ENCODE measurements at places on chromosomes 5 and 9.
A peak's percentile ranks its signal among the peaks of the same experiment; 100 is the strongest.

- H3K27me3 ChIP-seq: no peaks in the 10 kb centered on the region
- DNase-seq: no peak
- no peaks in the 10 kb centered on the region for H3K36me3 ChIP-seq
- no peak overlapping the region for H3K4me3 ChIP-seq
Measured at GRCh38 chr9:27165670-27166069, 56.6 kb downstream of the TEK start.

DNA sequence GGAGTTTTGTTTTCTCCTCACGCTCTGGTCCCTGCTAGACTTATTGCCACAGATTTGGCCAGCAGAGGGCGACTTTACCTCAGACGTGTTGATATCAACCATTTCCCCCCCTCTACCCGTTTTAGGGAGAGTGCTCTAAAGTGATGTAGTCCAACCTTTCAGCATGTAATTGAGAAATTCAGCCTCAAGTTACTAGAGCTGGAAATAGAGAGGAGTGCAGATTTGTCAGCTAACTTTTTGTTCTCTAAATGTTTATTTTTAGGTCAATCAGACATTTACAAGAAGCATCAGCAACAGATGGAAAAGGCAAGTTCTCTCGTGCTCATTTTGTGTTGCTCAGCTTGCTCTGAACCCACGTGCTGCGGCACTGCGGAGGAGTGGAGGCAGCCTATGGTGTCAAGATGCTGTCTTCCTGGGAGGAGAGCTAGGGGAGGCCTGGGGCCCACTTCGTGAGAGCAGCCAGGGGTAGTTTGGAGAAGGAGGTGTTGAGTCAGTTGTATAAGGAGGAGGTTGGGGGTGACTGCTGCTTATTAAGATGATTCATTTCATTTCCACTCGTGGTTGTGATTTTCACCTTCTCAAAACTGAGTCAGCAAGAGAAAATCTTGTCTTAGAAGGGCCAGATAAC is 53.6 kb downstream of the GPR107 start:
- peak; percentile 85 for DNase-seq
- H3K27ac ChIP-seq: no peak overlapping the region
- H3K4me3 ChIP-seq: no peak overlapping the region
- H3K36me3 ChIP-seq: peaks cover 16% of the 10 kb centered on the region
- H3K4me1 ChIP-seq: no peaks in the 10 kb centered on the region

GRCh38 chr5:141848744-141849414 is 29.3 kb downstream of the PCDH1 start:
- H3K27ac ChIP-seq: peak overlapping the region; percentile 100
- DNase-seq: no peak
- peak overlapping the region; percentile 85 for H3K4me3 ChIP-seq
- H3K4me1 ChIP-seq: peaks cover 21% of the 10 kb centered on the region
- H3K36me3 ChIP-seq: no peaks in the 10 kb centered on the region

DNA sequence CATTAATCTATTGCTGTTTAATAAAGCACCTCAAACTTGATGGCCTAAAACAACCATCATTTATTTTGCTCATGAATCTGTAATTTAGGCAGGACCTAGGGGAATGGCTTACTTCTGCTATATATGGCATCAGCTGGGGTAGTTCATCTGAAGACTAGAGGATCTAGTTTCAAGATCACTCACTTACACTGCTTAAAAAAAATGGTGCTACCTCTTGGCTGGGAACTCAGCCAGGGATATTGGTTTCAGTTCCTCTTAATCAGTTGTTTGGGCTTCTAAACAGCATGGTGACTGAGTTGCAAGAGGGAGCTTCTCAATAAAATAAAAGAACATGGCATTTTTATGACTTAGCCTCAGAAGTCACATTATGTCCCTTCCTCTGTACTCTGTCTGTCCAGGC is 142.0 kb downstream of the FAM114A2 start:
- DNase-seq: no peak
- no peaks in the 10 kb centered on the region for H3K27me3 ChIP-seq
- no peaks in the 10 kb centered on the region for H3K36me3 ChIP-seq
- no peak overlapping the region for H3K27ac ChIP-seq

GRCh38 chr9:135965124-135965756 is 4.1 kb upstream of the UBAC1 start:
- no peak overlapping the region for H3K27ac ChIP-seq
- H3K27me3 ChIP-seq: no peaks in the 10 kb centered on the region
- no peak for DNase-seq
- no peak overlapping the region for H3K4me3 ChIP-seq
- no peaks in the 10 kb centered on the region for H3K36me3 ChIP-seq
- peaks cover 22% of the 10 kb centered on the region for H3K4me1 ChIP-seq

DNA sequence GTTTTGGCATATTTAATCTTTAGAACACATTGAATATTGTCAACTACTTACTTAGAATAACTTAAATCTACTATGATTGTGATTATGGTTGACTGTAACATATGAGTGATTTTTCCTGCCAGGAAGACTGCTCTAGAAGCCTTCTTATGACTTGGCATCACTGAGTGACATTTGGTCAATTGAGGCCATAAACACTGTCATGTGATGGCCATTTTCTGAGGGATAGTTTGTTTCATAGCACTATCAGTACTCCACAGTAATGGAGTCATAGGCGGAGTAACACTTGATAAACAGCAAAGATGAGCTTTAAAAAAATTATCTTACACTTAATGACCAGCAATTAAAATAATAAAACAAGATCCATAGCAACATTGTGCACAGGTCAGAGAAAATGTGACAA is 31.0 kb downstream of the C9orf40 start:
- no peak overlapping the region for H3K27ac ChIP-seq
- no peaks in the 10 kb centered on the region for H3K27me3 ChIP-seq
- no peak overlapping the region for H3K4me3 ChIP-seq
- no peak for DNase-seq
- H3K36me3 ChIP-seq: no peaks in the 10 kb centered on the region
- no peaks in the 10 kb centered on the region for H3K4me1 ChIP-seq

DNA sequence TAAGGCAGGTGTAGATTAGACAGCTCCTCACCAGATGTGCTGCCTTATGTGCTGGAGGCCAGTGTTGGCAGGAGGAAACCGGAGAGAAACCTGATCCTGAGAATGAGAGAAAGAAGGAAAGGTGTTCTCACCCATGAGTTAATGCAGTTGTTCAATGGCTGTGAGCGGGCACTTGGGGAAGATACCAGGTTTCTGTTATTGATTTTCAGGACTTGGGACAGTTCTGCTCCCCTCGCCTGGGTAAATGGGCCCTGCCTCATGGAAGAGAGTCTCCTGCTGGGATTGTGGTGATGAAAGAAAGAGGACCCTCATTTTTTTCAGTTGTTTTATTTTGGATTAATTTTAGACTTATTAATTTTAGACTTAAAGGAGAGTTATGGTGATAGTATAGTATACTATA is 59.5 kb downstream of the EGFLAM start:
- H3K4me1 ChIP-seq: no peaks in the 10 kb centered on the region
- DNase-seq: no peak
- no peak overlapping the region for H3K27ac ChIP-seq
- no peaks in the 10 kb centered on the region for H3K27me3 ChIP-seq

- no peak overlapping the region for H3K4me3 ChIP-seq
- no peaks in the 10 kb centered on the region for H3K4me1 ChIP-seq
- H3K36me3 ChIP-seq: no peaks in the 10 kb centered on the region
- H3K27me3 ChIP-seq: no peaks in the 10 kb centered on the region
Measured at GRCh38 chr5:32051796-32052195, 122.3 kb downstream of the GOLPH3 start.

DNA sequence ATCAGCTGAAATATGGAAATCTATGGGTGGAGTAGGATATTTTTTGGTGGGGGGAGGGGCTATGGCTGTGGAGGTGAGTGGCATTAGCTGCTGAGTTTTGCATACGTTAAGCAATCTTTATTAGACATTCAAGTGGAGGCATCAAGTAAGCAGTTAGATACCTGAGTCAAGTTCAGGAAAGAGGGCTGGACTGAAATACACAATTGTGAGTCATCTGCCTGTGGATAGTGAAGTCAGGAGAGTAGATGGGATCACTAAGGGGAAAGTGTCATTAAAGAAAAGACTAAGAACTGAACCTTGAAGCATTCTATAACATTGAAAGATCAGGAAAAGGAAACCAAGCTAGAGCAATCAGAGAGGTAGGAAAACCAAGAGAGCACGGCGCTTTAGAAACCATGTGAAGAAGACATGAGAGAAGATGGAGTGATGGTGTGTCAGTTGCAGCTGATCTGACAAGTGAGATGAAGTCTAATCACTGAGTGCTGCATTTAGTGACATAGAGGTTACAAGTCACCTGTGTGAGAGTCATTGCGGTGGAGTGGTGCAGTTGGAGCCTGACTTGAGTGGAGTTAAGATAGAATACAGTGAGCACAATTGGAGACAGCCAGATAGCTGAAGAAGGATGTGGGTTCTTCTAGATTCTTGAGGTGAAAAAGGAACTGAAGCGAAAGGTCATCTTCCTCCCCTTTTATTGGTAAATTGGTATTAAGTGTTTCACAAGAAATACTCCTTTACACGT is 88.7 kb downstream of the PIP5K1B start:
- no peaks in the 10 kb centered on the region for H3K36me3 ChIP-seq
- no peaks in the 10 kb centered on the region for H3K27me3 ChIP-seq
- H3K4me3 ChIP-seq: no peak overlapping the region
- H3K27ac ChIP-seq: no peak overlapping the region
- no peaks in the 10 kb centered on the region for H3K4me1 ChIP-seq
- DNase-seq: no peak

GRCh38 chr9:78023003-78023741 is 8.4 kb downstream of the GNAQ start:
- peaks cover 29% of the 10 kb centered on the region for H3K4me1 ChIP-seq
- peak overlapping the region; percentile 67 for H3K27ac ChIP-seq
- DNase-seq: no peak
- no peaks in the 10 kb centered on the region for H3K27me3 ChIP-seq

GRCh38 chr9:91001146-91001611 is 199.6 kb downstream of the SYK start:
- DNase-seq: no peak
- peaks cover 8% of the 10 kb centered on the region for H3K4me1 ChIP-seq
- no peaks in the 10 kb centered on the region for H3K27me3 ChIP-seq
- no peaks in the 10 kb centered on the region for H3K36me3 ChIP-seq

DNA sequence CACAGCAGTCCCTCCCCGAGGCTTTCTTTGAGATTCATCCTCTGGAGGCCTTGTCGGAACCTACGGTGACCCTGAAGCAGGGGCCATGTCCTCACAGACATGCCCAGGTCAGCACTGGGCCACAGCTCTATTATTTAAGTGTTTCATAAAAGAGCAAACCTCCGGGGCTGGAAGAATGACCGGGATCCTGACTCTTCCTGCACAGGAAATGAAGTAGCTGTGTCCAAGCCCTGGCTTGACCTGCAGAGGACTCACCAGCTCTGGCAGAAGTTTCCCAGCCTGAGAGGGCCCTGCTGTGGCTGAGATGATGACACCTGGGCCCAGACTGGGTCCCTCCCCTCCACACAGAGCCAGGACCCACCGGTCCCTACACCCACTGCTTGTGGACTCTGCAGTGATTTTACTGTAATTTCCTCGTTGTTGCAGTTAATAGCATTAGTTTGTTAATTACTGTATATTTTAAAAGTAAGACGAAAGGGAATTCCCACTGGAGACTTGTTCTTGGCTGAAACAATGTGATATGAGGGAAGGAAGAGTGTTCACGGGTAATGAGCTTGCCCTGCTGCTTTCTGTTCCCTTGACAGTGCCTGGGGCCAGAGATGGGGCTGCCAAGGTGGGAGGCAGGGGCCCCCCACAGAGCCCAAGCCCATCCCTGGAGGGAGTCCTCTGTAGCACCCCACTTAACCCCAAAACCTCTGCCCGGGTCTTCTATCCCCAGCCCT is 72.2 kb downstream of the PCDH1 start:
- no peaks in the 10 kb centered on the region for H3K36me3 ChIP-seq
- H3K27me3 ChIP-seq: no peaks in the 10 kb centered on the region
- no peaks in the 10 kb centered on the region for H3K4me1 ChIP-seq
- H3K27ac ChIP-seq: no peak overlapping the region
- no peak for DNase-seq

DNA sequence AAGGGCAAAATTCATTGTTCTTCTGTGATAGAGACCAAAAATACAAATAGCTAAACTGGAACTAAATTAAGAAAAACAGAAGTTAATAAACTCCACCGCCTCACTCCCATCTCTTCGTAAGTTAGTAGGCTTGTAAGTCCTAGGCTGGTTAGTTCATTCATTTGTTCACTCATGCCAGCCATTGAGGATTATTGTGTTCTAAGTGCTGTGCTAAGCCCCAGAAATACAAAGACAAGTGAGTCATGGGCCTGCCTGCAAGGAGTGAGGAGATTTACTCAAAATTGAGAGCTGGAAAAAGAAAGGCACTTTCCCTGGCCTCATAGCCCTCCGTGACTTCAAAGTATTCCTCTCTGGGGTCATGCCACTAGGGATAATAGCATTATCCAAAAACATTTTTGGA is 8.5 kb downstream of the DOCK8 start:
- no peaks in the 10 kb centered on the region for H3K36me3 ChIP-seq
- no peak overlapping the region for H3K4me3 ChIP-seq
- no peak overlapping the region for H3K27ac ChIP-seq
- no peaks in the 10 kb centered on the region for H3K27me3 ChIP-seq
- DNase-seq: no peak

DNA sequence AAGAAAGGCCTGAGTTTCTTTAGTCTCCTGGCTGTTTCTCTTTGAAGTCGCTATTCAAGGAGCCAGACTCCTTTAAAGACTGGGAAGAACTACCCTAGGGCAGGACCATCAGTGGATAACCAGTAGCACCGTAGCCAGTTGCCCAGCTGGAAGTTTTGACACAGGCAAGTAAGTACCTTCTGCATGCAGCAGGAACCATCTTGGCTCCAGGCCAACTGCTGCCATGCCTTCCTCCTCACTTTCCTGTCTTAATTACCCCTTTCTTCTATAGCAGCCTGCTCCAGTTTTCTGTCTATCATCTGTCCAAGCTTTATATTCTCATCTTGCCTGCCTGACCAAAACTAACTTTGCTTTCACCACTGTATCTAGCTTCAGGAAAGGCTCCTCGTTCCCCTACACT is 149.7 kb upstream of the SV2C start:
- no peaks in the 10 kb centered on the region for H3K4me1 ChIP-seq
- no peak overlapping the region for H3K27ac ChIP-seq
- no peak overlapping the region for H3K4me3 ChIP-seq
- DNase-seq: no peak
- H3K36me3 ChIP-seq: no peaks in the 10 kb centered on the region

- no peak for DNase-seq
- H3K36me3 ChIP-seq: no peaks in the 10 kb centered on the region
- no peaks in the 10 kb centered on the region for H3K4me1 ChIP-seq
- H3K27me3 ChIP-seq: no peaks in the 10 kb centered on the region
- no peak overlapping the region for H3K4me3 ChIP-seq
- no peak overlapping the region for H3K27ac ChIP-seq
Measured at GRCh38 chr9:1453636-1454035, 403.5 kb downstream of the DMRT2 start.

DNA sequence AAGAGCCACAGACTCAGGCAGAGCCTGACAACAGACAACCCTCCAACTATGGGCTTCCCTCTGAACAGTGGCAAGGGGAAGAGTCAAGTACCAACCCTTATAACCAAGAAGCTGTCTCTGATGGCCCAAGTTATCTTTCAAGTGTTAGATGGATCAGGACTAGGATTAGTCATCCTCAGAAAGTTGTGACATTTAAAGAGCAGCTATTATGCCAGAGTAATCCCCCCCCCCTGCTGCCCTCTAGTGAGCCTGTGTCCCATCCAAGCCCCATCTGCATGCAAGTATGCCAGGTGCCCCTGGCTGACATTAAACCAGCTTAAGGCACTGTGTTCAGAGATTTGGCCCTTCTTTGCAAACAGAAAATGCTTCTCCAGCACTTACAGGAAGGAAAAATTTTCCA is 16.8 kb upstream of the SPATA31D1 start:
- no peak overlapping the region for H3K4me3 ChIP-seq
- no peaks in the 10 kb centered on the region for H3K36me3 ChIP-seq
- DNase-seq: no peak
- no peaks in the 10 kb centered on the region for H3K27me3 ChIP-seq
- H3K4me1 ChIP-seq: no peaks in the 10 kb centered on the region
